ENCODE measurements at places on chromosomes 16 and 17.

- no peak for DNase-seq
These were observed 52.6 kb downstream of the CCDC57 start for GRCh38 chr17:82160075-82160474.

- DNase-seq, result no peak
These were observed 29.6 kb downstream of the NLK start for GRCh38 chr17:28071891-28072606.

DNA sequence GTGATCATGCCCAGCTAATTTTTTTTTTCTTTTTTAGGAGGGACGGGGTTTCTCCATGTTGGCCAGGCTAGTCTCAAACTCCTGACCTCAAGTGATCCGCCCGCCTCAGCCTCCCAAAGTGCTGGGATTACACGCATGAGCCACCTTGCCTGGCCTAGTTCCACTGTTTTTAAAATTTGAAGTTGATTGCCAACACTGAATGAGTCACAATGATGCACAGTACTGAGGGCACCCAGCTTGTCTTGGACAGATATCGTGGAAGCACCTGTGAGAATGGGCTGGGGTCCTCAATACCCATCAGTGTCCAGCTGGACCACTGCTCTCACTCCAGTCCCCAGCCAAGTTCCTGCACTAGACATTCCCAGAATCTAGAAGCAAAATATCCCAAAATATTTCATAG lies 2.5 kb downstream of the KNOP1 start:
- no peak for DNase-seq

- no peak for DNase-seq
These were observed 22.1 kb downstream of the MRC2 start for GRCh38 chr17:62649570-62649969.

GRCh38 chr17:48751733-48752398 lies 23.3 kb upstream of the HOXB13 start:
- no peak for DNase-seq

- no peak for DNase-seq
These were observed 156.1 kb downstream of the FTO start for GRCh38 chr16:53859995-53860540.

- no peak for DNase-seq
These were observed at the start of gene COX6A2 for GRCh38 chr16:31428279-31428597. TSS of gene COX6A2 (minus strand) at chr16:31428360. CDS start at chr16:31428325, 35 bp downstream.
